ENCODE measurements at places on chromosomes 2 and 18.
A peak's percentile ranks its signal among the peaks of the same experiment; 100 is the strongest.

GRCh38 chr18:49011291-49011746 is 60.6 kb upstream of the SMAD7 start:
- DNase-seq: no peak

GRCh38 chr18:41153871-41154270 is 801.2 kb upstream of the PIK3C3 start:
- DNase-seq: no peak

DNA sequence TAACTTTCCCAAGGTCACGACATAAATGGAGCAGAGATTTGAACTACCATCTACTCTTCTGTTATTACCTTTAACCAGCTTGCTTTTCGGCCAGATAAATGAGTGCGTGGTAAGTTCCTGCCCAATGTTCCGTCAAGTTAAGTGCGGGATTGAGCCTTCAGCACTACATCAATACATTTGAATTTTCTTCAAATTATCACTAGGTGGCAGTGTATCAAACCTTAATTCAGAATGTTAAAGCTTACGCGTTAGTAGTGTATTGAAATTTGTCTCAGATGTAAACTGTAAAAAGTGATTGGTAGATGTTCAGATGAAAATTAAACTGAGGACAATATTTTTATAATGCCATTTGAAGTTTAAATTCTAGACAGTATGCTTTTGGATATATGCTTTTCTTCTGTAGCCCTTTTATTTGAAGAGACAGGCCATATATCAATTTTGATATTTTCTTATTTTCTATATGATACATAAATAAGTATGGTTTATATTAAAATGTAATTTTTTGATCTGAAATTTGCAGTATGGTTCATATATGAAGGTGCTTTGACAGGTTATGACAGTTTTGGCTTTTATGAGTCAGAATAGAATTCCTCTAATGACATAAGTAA is 681.3 kb downstream of the ADCYAP1 start:
- DNase-seq: no peak

DNA sequence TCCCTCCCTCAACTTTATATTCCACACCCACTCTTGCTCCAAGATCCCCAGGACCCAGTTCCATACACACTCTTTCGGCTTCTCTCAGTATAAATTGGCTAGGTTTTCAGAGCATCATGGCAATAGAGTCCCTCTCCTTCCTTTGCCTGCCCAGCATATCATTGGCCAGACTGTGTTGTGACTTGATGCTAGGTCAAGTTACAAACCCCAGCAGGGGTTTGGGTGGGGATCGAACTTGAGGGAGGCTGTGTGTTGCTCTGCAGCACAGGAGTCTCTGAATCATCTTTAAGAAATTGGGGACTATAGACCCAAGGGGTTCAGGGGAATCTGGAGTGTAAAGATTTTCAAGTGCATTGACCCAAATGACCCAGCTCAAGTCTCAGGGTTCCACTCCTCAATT is 477.5 kb upstream of the MEIS1 start:
- DNase-seq: no peak

DNA sequence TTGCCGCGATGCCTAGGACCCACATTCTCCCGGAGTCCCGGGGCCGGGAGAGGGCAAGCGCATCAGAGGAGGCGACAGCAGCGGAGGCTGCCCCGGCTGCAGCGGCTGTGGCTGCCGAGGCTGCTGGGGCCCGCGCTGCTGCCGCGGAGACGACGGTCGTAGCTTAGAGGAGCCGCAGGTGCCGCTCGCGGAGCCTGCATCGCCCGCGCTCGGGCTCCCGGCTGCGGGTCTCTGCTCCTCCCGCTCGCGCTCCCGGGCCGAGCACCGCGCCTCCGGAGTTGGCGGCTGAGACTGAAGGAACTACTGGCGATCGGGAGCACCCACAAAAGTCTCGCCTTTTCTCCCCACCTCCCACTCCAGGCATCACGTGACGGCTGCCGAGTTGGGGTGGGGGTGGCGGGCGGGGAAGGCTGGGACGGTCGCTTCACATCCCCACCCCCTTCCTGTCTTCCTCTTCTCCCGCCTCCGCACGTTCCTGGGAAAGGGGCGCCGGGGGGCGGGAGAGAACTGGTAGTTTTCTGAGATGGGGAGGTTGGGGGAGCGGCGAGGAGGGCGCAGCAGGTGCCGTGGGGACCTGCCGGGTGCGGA is at the start of gene LYPD1:
TSS of gene LYPD1 (minus strand) at position 298 of the 588 bp plus-strand sequence. CDS start at position 25, 273 bp downstream.
- no peak for DNase-seq

DNA sequence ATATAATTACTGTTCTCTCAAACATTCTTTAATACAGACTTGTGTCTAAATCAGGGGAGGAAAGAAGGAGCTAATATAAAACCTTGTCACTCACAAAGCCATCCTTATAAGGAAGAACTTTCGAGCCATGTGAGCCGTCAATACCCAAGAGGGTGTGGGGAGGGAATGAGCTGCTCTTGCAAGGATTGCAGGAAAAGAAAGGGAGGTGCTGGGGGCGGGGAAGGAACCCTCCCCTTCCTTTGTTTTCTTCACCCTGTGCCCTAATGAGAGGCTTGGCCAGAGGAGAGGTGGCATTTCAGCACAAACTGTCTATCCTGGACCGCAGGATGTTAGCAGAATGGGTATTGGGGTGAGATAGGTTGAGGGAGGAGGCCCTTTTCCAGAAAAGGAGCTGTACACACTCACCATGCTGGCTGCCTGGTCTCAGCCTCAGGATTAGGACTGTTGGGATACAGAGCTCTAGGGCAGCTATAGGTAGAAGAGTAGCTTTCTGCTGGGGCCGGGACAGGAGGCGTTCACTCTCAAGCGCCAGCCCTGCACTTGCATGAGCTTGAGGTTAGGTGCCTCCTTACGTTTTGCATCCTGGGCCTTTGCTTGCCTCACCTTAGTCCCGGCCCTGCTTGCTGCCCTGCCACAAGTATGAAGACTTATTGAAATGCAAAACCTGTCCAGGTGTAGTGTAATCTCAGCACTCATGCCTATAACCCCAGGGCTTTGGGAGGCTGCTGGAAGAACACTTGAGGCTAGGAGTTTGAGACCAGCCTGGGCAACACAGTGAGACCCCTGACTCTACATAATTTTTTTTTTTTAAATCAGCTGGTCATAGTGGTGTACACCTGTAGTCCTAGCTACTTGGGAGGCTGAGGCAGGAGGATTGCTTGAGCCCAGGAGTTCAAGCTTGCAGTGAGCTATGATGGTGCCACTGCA is 190.5 kb downstream of the LOXHD1 start:
- no peak for DNase-seq

DNA sequence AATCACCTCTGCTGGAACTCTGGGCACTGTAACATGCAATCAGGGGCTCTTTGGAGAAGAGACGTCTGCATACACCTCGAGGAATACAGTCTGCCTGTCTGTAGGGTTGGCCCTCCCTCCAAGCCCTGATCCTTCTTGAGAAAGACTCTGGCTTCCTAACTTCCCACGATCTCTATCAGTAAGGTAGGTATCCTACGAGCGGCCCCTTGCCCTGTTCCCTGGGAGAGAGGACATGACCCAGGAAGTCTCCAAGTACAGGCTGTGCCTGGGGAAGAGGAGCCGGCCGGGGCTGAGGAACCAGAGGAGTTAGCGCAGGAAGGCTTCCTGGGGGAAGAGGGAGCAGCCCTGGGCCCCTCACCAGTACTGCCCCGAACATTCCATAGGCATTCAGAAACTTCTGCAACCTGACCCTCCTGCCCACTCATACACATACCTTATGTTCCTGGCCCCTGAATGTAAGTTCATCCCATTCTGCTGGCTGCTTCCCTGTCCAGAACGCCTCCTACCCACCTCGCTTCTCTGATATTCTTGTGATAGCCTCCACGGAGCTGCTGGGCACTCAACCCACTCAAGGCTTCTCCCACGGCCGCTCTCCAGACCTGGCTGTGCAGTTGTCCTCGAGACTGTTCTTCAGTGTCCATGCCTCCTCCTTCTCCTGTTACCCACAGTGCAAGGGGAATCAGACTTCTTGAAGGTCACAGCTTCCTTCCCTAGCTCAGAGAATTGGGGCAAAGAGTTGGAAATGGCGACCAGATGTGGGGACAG is 116.1 kb downstream of the CYP26B1 start:
- DNase-seq: peak; percentile 9

GRCh38 chr2:171513719-171514160 is 8.5 kb upstream of the CYBRD1 start:
- DNase-seq: no peak
